DMS79 (cell line): ENCODE measurements at places on chromosomes 4 and X.

GRCh38 chr4:188683571-188683970, 544.3 kb downstream of the TRIML1 start:
- no peak for DNase-seq

- DNase-seq = no peak
Measured at GRCh38 chrX:131988236-131988635, 34.9 kb upstream of the STK26 start.

- DNase-seq = no peak
Measured at GRCh38 chr4:127656047-127656680, 23.4 kb downstream of the INTU start.

- no peak for DNase-seq
Measured at GRCh38 chr4:75922588-75922987, 18.2 kb downstream of the NAAA start.

- DNase-seq = no peak
Measured at GRCh38 chrX:18654875-18655836, 16.8 kb downstream of the RS1 start.

DNA sequence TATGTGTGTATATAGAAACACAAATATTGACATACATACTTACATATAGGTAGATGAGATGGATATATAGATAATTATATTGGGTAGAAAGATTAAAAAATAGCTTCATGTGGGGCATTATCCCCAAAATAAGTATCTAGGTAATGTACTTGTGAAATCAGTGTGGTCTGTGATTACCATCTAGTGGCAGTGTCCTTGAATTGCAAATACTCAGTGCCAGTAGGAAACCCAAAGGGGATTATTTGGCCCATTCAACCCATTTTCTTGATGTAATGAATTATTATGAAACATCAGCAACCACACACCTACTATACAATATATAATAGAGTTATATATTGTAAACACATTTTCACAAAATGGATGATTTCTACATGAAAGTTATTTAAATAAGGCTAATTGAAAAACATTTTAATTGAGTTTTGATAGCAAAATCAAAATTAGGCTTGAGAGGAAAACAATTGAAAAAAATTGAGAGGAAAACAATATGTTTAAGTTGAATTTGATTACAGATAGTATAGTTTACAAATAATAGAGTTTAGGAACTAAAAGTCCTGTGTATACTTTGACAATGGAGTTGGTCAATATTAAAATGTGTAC, 389.4 kb downstream of the GALNTL6 start:
- DNase-seq = no peak

DNA sequence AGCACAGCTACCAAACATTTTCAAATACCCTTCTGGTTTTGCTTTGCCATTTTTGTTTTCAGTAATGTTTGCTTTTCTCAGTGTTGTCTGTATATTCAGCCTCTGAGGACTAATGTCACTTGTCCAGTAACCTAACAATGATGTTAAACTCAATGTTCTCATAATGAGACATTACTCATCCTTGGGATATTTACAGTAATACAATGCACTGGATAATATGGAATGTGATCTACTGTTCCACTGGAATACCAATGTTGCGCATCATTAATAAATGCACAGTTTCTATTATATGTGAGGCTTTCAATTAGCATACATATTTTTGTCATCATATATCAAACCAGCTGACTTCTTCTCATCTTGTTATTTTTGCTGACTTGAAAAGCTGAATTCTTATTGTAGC, 259.1 kb downstream of the SH2D1A start:
- no peak for DNase-seq

DNA sequence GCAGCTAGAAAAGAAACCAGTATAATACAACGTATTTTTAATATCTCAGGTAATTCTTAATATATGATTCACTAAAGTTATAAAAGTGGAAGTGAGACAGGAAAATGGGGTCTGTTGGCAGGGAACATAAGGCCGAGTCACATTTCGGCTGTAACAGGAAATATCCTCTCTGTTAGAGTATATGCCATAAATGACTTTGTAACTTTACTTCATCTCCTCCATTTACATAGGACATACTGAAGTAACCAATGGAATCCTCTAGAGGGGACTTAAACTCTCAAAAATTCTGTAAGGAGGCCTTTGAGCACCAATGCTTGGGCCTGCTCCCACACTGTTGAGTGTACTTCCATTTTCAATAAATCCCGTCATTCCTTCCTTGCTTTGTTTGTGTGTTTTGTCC, 71.3 kb downstream of the ANKRD17 start:
- no peak for DNase-seq

DNA sequence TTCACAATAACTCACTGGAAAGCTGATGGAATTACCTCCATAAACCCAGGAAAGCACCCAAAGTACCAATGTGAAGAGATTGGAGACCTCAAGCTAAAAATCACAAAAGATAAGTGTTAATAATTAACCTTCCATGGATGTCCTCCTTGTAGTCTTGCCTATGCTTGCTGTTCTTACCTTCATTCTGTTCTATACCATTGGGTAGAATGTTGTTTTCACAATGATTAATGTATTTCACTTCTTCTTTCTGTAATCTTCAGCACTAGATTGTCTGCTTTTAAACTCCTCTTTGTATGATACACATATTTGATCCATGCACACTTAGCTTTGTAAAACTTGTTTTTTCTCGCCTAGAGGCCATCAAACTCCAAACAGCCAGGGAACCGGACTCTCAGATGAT, 570.3 kb downstream of the RAPGEF2 start:
- no peak for DNase-seq

GRCh38 chr4:116449764-116450163, 635.6 kb downstream of the TRAM1L1 start:
- DNase-seq = no peak

DNA sequence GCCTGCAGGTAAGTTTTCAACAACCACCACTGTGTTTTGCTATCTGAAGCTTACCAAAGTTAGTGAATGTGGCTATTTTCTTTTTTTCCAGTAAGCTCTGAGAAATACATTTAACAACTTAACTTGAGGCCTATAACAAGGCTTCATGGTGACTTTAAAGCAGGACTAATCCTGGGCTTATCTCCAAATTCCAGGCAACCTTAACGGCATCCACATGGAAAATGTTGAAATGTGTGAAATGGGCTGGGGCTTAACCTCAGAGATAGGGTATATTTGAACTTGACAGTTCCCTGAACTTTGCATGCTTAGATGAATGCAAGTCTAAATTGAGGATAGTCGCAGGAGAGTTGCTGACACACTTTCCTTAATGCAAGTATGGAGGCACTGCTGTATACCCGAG, 539.2 kb downstream of the GALNTL6 start:
- no peak for DNase-seq

DNA sequence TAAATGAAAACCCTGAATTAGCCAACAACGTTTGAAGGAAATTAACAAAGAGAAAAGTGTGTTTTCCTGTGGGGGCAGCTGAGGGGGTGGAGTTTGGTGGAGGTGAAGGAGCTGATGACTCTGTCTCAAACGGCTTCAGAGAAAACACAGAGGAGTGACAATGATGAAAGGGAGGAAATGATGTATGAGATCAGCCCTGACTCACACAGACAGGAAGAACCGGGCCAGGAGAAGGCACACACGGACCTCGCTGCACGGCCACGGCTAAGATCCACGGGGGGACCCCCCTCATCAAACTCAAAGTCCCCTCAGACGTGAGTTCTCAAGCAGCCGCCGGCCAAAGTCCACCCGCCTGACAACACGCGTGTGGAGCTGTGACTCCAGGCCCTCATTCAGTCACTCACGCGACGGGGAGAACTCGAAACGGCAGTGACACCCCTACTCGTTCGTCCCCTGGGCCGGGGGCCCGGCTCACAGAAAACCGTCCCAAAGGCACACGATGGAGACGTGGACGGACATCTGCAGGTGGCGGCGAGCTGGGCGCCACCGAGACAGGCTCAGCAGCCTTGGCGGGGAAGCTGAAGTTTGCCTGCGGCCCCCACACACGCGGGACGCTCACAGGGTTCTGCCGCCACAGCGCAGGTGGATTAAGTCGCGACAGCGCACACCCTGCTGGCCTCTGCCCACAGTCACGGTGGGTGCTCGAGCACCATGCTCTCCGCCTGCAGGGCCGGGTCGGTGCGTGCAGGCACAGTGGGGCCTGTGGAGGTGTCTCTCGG, 28.8 kb downstream of the PPP2R3B start:
- DNase-seq = no peak

GRCh38 chr4:141702472-141703182, 66.2 kb downstream of the IL15 start:
- no peak for DNase-seq

DNA sequence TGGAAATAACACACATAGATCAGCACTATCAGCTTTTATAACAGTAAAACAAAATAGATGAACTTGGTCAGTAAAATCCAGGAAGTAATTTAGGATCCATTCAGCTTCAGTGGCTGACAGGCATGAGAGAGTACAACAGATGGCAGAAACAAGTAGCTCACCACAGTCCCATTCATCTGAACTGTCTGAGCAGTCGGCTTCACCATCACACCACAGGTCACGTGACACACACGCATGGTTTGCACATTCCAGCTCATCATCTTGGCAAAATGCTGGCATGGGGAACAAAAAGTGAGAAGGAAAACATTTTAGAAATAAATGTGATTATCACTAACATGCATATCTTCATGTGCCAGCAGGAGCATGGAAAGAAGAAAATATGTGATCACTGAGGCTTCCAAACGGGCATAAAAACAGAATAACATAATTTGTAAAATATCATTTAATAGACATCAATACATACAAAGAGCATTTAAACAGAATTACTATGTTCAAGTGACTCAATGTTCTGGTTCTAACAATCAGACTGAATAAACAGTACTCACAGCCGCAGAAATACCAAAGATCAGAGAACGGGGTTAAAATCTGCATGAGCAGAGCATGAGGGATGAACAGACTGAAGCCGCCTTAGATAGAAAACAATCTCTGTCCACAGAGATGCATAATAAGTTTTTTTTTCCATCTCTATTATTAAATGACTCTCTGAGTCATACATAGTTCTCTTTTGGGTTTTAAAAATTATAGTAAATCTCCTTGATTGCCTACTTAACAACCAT, 158.1 kb downstream of the ATP10D start:
- no peak for DNase-seq

DNA sequence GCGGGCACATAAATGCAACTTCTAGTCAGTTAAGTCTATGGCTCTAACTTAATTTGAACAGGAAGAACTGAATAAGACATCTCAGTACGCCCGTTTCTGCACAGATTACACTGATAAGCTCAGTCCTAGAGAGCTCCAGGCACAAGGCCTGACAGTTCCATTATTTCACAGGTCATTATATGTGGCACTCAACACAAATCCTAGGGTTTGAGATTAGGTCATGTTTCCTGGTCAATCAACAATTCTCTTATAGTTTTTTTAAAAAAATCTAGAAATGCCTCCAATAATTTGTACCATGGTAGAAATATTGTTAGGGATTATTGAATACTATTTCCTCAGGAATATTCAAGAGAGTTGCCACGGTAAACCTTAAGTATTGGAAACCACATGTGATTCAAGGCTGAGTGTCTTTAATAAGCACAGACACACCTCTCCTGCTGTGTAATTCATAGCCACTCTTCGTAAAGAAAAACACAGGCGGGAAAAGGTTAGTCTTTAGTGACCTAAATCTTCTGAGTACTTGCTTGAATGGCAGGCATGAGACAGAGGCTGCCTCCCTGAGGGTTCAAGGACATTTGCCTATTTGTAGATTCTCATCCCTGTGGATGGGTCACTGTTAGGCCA, 342.9 kb upstream of the ADGRL3 start:
- DNase-seq = no peak

GRCh38 chrX:19846995-19847790, 40.2 kb downstream of the SH3KBP1 start:
- no peak for DNase-seq

GRCh38 chrX:2828344-2828958, at the start of gene GYG2:
Gene GYG2 (plus strand): TSS chrX:2828930. CDS start chrX:2830189, 1,259 bp downstream.
- DNase-seq = no peak

GRCh38 chr4:160956875-160957274, 1206.9 kb downstream of the FSTL5 start:
- no peak for DNase-seq

DNA sequence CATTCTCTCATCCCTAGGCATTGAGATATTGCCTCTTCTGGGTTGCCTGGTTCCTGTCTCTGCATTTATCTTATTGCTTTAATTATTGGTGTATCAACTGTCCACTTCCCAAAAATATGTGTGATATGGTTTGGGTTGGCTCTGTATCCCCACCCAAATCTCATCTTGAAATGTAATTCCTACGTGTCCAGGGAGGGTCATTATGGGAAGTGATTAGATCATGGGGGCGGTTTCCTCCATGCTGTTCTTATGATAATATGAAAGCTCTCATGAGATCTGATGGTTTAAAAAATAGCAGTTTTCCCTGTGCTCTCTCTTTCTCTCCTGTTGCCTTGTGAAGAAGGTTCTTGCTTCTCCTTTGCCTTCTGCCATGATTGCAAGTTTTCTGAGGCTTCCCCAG, 308.3 kb upstream of the HS3ST1 start:
- no peak for DNase-seq

GRCh38 chr4:146981651-146982050, 36.0 kb upstream of the TTC29 start:
- DNase-seq = no peak
